Left lung (tissue), 14 donors: ENCODE measurements at places on chromosomes 1 and 21. TPM values are rescaled to one million over a fixed set of nuclear protein-coding genes. Genes with fewer than 3 reads are reported as not detected.

PPOX gene
- total RNA-seq: 18.7 TPM

CDA gene
- total RNA-seq: 2.2 TPM

RGS13 gene
- total RNA-seq: 1.4 TPM

TFB2M gene
- total RNA-seq: 9.3 TPM

TCHHL1 gene
- not detected for total RNA-seq

RGS4 gene
- 11.8 TPM for total RNA-seq

RAB3B gene
- 0.06 TPM for total RNA-seq

ZMYND12 gene
- 2.4 TPM for total RNA-seq

ADAMTS4 gene
- total RNA-seq: 13.4 TPM

RNF115 gene
- 11.8 TPM for total RNA-seq

PTPRC gene
- total RNA-seq: 53.0 TPM

CELA2A gene
- total RNA-seq: not detected

DNA sequence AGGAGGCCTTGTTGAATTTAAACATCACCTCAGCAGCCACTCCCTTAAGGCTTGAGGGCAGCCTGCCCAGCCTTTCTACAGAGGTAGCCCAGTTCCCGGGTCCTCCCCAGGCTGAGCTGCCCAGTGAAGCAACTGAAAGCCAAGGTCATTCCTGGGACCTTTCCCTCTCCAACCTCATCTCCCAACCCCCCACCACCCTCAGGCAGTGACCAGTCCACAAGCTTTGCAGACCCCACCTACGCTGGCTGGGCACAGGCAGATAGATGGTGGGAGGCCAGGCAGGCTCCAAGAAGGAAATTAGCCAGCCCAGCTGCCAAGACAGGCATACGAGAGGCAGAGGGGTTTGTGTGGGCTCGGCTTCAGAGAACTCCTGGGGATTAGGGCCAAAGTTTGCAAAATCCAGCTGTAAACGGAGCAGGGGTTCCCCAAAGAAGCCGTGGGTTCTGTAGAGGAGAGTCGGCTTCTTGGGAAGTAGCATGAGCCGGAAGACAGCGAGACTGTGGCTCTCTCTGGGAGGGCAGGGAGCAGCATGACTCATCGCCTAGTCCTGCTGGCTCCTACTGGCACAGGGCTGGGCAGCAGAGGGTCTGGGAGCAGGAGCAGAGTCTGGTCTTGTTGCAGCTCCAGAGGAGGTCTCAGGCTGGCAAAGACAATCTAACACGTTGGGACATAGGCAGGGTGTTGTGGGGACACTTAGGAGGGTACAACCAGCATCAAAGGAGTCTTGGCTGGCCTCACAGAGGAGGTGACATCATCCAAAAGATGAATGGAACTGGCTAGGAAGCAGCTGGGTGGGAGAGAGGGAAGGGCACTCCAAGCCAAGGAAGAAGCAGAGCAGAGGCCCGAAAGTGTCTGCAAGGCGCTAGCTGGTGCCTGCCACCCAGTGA lies 2.8 kb upstream of the ZC3H12A start:
- DNase-seq: no peak

DNA sequence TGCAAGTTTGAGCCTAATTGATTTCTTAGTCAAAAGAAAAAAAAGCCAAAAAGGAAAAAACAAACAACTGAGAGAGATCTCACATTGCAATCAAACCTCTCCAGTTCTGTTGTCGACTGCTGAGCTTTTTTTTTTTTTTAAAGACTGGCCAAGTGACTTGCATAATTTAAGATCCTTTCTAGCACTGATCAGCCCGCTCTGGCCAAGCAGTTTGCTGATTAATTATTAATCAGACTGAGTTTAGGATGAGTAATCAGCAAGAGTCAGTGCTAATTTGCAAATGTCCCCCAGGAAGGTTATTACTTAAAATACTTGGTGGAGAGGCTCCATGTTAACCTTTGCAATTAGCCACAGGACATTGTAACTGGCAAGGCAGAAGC lies 39.3 kb downstream of the HMGB4 start:
- DNase-seq: no peak

- DNase-seq: no peak
Measured at GRCh38 chr1:8450312-8450711, 132.4 kb downstream of the SLC45A1 start.

DNA sequence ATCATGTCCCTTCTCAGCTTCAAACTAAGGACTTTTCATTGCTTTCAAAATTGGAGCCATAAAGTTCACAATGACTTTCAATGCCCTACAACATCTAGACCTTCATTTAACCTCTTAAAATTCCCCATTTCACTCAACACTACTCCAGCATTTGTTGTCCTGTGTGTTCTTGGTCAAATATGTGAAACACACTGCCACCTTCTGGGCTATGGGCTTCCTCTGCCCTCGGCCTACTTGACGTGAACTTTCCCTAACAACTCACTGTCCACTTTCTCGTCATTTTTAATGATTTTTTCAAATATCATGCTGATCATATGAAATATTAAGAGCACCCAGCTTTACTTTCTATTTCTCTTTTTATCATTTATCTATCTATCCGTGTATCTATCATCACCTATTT lies 2018.4 kb downstream of the NCAM2 start:
- no peak for DNase-seq

DNA sequence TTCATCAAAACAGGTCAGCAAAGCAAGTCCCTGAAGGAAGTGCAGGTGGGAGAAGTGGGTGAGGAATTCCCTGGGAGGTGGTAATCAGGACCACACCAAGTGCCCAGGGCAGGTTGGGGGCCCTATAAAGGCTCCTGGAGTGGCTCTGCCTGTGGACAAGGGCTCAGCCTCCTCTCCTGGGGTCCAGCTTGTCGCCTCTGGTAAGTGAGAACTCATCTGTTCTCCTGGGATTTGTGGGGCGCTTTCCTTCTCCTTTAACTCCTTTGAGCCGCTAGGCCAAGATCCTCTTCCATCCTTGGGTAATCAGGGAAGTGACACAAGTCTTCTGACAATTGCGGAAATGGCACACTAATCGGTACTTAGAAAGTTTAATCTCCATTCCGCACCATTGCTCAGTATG lies at the start of gene SPRR4:
Gene SPRR4 (plus strand): TSS at position 154 of the 400 bp plus-strand sequence. CDS start 1,243 bp downstream, outside the sequence.
- no peak for DNase-seq

GRCh38 chr1:162605225-162605927 lies 26.9 kb upstream of the DDR2 start:
- no peak for DNase-seq

DNA sequence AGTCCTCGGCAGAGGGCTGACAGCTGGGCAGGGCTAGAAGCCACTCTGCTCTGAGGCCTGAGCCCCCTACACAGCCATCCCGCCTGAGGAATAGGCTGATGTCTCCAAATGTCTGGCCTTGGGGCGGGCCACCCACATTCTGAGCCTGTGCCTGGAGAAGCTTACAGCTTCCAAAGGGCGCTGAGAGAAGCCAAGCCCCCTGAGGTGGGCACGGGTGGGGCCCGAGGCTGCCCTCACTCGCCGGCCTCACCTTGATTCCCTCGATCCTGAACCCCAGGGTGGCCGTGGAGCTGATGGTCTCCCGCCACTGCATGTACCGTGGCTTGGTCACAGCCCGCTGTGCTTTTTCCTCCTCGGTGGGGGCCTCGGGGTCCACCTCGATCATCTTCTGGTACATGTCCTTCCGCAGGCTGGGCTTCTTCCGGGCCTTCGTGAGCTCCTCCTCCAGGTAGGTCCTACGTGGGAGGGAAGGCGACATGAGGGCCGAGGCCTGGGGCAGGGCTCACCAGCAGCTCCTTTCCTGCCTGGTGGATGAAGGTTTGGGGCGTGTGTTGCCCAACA lies 93.2 kb downstream of the STUM start:
- peak; percentile 59 for DNase-seq

DNA sequence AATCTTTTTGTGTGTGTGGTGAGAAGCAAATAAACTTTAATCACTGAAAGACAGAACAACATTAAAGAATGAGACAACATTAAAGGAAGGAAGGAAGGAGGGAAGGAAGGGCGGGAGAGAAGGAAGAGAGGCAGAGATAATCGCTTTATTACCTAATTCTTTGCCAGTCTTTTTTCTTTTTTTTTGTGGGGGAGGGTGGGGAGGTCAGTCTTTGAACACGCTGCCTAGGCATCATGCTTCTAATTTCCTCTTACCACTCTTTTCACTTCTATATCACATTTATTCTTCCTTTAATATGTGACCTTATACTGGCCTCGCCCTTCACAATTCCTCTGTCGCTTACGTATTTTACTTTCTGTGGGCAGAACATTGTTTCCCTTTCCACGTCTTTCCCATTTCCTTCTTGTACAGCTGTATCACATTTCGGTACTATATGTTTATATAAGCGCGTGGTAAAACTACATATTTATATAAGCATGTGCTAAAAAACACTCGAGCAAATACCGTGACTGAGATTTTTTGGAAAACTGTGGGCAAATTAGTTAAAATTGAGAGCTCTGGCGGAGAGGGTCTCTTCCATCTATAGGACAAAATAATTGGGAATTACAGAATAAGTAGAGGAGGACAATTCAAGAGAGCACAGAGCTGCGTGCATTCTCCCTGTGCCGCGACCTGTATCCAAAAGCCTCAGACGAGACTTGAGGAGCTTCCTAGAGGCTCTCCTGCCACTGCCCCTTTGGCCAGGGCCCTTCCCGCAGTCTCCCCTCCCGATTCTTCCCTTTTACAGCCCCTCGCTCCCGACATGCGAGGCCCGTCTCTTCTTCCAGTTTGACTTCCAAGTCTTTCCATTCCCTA lies 823 bp upstream of the PRKAA2 start:
- DNase-seq: peak; percentile 19

GRCh38 chr1:26281971-26282370 lies 2.1 kb downstream of the SH3BGRL3 start:
- no peak for DNase-seq

DNA sequence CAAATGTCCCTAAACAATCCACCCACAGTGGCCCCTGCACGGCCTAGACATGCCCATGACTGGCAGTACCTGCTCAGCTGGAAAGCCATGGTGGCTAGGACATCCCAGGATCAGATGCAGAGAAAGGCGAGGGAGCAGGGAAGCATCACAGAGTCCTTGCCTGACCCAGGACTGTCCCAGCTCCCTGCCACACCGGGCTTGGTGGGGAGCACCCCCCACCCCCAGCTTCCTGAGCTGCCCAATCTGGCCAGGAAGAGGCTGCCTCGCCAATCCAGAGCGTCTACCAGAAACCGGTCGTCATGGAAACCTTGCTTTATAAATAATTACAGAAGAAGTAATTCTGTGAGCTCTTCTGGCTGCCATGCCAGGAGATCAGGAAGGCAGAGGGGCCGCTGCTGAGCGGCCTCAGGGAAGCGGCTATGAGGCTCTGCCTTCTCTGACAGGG lies 34.8 kb downstream of the ACOT7 start:
- no peak for DNase-seq

DNA sequence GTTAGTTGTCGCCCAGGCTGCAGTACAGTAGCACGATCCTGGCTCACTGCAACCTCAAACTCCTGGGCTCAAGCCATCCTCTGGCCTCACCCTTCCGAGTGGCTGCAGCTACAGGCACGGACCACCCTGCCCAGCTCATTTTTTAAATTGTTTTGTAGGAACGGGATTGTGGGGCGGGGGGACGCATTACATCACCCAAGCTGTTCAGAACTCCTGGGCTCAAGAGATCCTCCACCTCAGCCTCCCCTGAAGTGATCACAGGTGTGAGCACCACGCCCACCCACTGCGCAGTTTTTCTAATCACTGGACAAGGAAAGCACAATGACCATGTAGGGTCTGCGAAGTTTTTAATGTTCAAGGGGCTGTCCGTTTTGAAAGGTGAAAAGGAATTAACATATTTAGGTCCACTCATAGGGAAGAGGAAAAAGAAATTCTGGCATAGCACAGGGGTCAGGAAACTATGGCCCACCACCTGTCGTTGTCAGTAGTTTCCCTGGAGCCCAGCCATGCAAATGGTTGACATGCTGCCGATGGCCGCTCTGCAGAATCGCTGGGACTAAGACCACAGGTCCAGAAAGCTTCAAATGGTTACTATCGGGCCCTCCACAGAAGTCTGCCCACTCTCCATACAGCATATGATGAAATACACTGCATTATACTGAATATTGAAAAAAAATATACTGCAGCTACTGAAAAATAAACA lies 26.0 kb downstream of the SETD4 start:
- DNase-seq: no peak

DNA sequence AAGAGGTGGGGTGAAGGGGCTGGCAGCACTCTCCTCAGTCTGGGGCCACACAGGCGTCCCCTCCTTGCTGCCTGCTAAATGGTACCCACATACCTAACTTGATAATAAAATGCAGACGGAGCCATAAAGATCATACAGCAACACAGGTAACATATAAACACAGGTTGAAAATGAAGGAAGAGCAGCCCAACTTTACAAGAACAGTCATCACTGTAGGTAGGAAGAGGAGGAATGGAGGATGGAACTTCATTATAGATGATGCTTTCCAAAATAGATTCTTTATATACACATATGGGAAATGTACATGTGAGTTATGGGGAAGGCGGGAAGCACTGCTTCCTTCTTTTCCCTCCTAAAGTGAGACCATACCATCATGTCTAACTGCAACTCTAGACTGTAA lies 13.4 kb downstream of the C2CD2 start:
- no peak for DNase-seq

DNA sequence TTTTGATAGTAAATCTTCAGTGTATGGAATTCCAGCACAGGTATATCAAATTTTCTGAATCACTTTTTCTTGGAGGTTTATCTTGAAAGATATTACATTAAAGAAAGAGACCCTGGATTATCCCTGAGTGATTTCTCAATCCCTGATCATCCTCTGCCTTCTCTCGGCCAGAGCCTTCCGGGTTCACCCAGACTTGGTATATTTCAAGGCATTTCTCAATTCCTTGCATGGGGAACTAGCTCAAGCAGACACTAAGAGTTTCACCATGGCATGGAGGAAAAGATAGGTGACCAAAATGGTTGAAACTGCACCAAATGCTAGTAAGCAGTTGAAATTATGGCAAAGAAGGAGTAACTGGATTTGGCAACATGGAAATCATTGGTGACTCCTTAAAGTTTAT lies 5.7 kb downstream of the VAMP4 start:
- DNase-seq: no peak

DNA sequence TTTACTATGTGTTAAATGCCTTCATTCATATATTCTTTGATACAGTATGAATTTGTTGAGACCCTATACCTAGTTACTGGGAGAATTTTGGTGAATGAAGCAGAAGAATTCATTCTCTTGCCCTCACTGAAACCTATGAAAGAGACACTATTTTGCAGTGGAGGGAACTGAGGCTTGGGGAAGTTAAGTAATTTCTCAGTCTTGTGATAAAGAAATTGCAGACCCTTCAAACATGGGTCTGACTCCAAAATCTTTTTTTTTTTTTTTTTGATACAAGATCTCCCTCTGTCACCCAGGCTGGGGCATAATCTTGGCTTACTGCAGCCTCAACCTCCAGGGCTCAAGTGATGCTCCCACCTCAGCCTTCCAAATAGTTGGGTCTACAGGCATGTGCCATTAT lies 132.1 kb downstream of the DNM3 start:
- no peak for DNase-seq

- no peak for DNase-seq
Measured at GRCh38 chr1:198638441-198638840, 399 bp upstream of the PTPRC start.
